ENCODE measurements at places on chromosomes 2 and 18. TPM values are rescaled to one million over a fixed set of nuclear protein-coding genes. Genes with fewer than 3 reads are reported as not detected.

Gene RUFY4
- 0.34 TPM for polyA plus RNA-seq

Gene ATOH8
- not detected for polyA plus RNA-seq

- no peak for DNase-seq
Measured at GRCh38 chr2:147177071-147177857, 667.6 kb upstream of the ACVR2A start.

- peak; percentile 6 for DNase-seq
Measured at GRCh38 chr2:203951366-203951902, 14.9 kb downstream of the ICOS start.

DNA sequence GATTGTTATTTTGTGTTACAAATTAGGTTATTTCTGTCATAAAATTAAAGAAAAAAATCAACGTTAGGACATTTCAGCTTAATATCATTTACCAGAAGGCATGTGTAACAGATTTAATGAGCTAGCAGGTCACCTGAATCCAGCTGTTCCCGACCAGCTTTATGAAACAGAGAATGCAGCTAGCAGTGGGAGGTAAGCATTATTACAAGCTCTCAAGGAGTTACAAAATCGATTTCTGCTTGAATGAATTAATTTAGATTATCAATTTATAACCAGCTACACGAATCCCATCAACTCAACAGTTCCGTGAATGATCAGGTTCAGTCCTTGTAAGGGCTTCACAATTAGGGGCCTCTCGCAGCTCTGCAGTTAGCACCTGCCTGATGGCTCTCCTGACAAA lies 211.9 kb downstream of the PTGR3 start:
- no peak for DNase-seq

GRCh38 chr18:74050807-74051206 lies 96.8 kb downstream of the FBXO15 start:
- DNase-seq: no peak

GRCh38 chr2:148907085-148907785 lies 32.2 kb downstream of the KIF5C start:
- DNase-seq: no peak
